ENCODE measurements at places on chromosomes 4 and X. TPM values are rescaled to one million over a fixed set of nuclear protein-coding genes. Genes with fewer than 3 reads are reported as not detected.

The TAF7L gene
- 0.43 TPM for total RNA-seq

The FAM13A gene
- total RNA-seq, result 7.8 TPM

DNA sequence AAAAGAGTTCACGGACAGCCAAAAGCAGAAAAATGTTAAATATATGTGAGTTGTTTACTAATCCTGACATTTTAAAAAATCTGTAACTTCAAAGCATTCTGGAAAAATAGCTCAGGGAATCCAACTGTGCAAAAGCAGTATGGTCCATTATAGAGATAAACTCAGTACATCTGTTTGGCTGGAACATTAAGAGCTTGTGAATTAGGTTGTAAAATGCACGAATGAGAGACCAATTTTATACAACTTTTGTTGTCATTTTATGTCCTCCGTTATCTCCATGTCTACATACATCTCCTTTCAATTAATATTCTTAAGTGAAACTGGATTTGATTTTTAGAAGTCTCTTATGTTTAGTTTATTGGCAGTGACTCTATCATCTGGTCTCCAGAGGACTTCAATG, 367.0 kb upstream of the ATOH1 start:
- DNase-seq, result no peak

DNA sequence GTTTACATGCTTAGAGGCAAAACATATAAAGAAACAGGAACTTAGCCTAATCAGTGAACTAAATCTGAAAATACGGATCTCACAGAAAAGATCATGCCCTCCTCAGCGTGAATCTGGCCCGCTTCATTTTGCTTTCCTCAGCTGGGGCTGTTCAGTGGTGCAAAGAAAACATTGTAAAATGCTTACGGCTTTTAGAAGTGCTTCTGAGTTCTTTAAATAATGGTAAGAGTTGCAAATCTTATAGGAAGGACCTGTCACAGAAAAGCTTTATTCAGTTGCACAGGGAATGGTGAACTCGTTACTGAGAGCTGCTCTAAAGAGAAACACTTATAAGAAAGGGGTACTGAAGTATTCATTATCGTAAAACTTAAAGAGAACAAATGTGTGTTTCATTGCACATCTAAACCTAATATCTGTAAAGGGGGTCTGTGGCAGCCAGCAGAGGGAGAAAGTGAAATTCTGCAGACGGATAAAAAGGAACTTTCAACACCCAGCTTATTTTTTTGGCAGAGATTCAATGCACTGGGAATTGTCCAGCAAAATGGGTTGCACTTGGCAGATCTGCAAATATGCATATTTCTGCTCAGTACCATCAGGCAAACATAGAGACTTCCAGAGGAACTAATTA, 139.2 kb upstream of the ANK2 start:
- DNase-seq, result peak; percentile 70

GRCh38 chrX:7117587-7117986, 29.9 kb upstream of the STS start:
- no peak for DNase-seq

- DNase-seq, result peak; percentile 61
These were observed at the start of gene TLR6 for GRCh38 chr4:38856524-38857337. Gene TLR6, minus strand, starts transcription at chr4:38856817. Its CDS starts 27,344 bp downstream, at chr4:38829473.

- peak; percentile 24 for DNase-seq
These were observed 202.5 kb upstream of the RPL34 start for GRCh38 chr4:108417923-108418322.

GRCh38 chrX:30751497-30751896, 98.3 kb downstream of the GK start:
- DNase-seq, result no peak

DNA sequence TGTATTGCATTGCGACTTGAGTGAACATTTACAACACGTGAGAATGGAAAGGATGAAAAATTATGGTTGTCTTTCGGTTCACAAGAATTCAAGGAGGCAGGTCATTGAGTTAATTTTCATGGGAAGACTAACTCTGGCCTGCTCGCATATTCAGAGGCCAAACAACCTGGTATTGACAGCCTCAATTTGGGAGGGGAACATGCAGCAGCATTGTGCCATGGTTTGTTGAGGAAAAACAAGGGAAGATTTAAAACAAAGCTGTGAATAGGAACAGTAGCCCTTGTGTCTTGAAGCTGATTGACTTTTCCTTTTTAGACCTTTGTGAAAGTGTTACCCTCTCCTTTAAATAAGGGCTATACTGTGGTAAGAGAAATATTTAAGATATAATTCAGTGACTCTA, 31.9 kb downstream of the FAT4 start:
- DNase-seq, result no peak

- no peak for DNase-seq
These were observed 16.3 kb downstream of the L1CAM start for GRCh38 chrX:153869473-153870287.

GRCh38 chrX:44903830-44904530, 31.0 kb downstream of the KDM6A start:
- DNase-seq, result peak; percentile 3

The NOX1 gene
- not detected for total RNA-seq

DNA sequence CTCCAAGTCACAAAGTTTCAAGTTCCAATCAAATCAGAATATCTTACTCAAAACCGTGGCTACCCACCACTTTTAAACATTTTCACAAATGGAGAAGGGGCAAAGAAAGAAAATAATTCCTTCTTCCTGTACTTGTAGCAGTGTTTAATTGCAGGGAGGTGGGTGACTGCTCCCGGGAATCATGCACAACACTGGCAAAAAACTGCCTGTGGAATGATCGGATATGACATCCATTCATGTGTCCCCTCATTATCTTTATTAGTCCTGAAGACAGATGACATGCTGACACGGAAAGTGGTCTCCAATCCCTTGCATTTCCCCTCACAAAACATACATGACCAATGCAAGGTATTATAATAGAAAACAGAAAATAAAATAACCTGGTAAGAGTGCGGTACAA, 2.0 kb downstream of the TSPAN5 start:
- no peak for DNase-seq

GRCh38 chr4:38313175-38313574, 350.8 kb upstream of the KLF3 start:
- DNase-seq, result no peak

DNA sequence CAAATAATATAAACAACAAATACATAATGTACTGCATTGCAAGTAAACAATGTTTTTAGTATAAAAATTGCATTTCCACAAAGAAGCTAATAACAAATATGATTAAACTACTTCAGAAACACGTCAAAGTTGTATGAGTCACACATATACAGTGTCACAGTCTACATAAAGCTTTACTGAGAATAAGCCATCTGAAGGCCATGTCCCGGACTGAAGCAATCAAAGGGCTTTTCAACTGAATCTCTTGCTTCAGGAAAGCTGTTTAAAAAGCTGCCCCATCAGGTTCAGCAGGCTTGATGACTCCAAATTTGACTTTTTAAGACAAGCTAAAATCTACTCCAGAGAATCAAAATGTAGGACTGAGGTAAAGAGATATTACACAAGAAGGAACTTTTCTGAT, 1476.8 kb downstream of the ADGRL3 start:
- no peak for DNase-seq

The PPP1R2C gene
- total RNA-seq, result not detected

The EDNRA gene
- total RNA-seq, result 0.86 TPM

GRCh38 chr4:3239998-3240920, 8.7 kb upstream of the MSANTD1 start:
- DNase-seq, result no peak
